ENCODE measurements at places on chromosomes 2 and 18.

DNA sequence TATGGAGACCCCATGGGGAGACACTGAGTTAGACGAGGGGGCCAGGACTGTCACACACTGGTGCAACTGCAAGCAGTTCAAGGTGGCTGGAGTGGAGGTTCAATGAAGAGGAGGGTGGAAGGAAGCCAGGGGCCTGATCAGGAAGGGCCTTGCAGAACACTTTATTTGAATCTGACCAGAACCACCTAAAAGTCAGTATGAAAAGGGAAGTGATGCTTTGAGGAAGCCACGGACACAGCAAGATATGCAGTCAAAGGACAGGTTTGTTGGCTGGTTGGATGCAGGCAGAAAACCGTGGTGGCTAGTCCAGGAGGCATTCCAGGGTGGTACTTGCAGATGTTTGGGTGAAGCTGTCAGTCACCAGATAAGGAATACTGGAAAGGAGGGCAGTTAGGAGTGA, 3.5 kb upstream of the FAM124B start:
- no peak overlapping the region for H3K27ac ChIP-seq
- H3K36me3 ChIP-seq, result no peaks in the 10 kb centered on the region

- H3K4me1 ChIP-seq, result peaks cover 38% of the 10 kb centered on the region
- H3K36me3 ChIP-seq, result no peaks in the 10 kb centered on the region
- H3K4me3 ChIP-seq, result no peak overlapping the region
- H3K27ac ChIP-seq, result peak overlapping the region; percentile 82
These were observed 52.6 kb downstream of the RHBDD1 start for GRCh38 chr2:226888378-226888965.

DNA sequence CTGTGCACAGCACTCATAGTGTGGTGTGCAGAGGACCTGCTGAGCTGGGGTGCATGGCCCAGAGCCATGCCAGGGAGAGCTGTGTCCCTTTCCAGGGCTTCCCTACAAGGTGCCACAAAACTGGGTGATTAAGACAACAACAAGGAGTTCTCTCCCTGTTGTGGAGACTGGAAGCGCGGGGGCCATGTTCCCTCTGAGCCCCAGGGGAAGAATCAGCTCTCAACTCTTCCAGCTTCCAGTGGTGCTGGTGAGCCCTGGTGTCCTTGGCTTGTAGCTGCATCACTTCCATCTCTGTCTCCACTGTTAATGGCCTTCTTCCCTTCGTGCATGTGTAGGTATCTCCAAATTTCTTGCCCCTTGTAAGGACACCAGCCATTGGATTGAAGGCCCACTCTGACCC, 73.3 kb downstream of the CABLES1 start:
- H3K4me3 ChIP-seq, result no peak overlapping the region
- H3K27ac ChIP-seq, result no peak overlapping the region

DNA sequence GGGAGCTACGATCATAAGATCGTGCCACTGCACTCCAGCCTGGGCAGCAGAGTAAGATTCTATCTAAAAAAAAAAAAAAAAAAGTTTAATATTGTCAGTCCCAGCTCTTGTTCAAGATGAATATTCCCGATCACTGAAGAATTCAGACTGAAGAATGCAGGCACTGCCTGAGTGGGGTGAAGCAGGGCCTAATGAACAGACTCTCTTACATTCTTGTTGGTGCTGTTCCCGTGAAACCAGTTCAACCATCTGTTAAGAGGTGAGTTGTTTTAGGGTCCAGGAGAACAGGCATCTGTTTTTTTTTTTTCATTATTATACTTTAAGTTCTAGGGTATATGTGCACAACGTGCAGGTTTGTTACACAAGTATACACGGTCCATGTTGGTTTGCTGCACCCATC, 17.1 kb upstream of the CAB39 start:
- no peaks in the 10 kb centered on the region for H3K36me3 ChIP-seq
- no peak overlapping the region for H3K4me3 ChIP-seq
- DNase-seq, result no peak
- H3K27ac ChIP-seq, result no peak overlapping the region
- no peaks in the 10 kb centered on the region for H3K27me3 ChIP-seq
- H3K4me1 ChIP-seq, result peaks cover 25% of the 10 kb centered on the region

DNA sequence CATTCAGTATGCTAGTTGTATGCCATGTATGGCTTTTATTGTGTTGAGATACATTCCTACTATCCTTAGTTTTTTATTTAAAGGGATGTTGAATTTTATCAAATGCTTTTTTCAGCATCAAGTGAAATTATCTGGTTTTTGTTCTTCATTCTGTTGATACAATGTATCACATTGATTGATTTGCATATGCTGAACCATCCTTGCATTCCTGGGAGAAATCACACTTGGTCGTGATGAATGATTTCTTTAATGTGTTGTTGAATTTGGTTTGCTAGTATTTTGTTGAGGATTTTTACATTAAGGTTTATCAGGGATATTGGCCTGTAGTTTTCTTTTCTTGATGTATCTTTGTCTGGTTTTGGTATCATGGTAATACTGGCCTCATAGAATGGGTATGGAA, 49.7 kb downstream of the CD28 start:
- H3K4me3 ChIP-seq, result no peak overlapping the region
- no peak for DNase-seq
- H3K36me3 ChIP-seq, result no peaks in the 10 kb centered on the region
- H3K4me1 ChIP-seq, result peaks cover 21% of the 10 kb centered on the region
- H3K27me3 ChIP-seq, result no peaks in the 10 kb centered on the region

- no peak for DNase-seq
- no peaks in the 10 kb centered on the region for H3K4me1 ChIP-seq
- H3K27ac ChIP-seq, result no peak overlapping the region
These were observed 460.6 kb upstream of the DSEL start for GRCh38 chr18:67977067-67977616.

DNA sequence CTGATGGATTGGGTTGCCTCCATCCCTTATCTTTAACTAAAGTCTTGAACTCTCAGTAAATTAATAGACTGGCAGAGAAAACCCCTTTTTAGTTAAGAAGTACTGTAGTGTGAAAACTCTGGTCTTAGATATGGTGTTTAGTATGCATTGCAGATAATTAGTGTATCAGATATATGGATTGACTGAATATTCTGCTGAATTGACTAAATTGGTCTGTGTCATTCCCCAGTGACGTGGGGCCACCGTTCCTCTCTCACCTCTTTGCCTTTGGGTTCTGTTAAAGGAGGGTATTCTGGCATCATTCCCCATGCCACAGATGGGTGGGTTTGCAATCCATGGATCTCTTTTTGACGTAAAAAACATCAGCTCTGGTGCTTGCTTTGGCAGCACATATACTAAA, 67.1 kb upstream of the XPO1 start:
- H3K36me3 ChIP-seq, result no peaks in the 10 kb centered on the region
- no peak for DNase-seq
- H3K27me3 ChIP-seq, result no peaks in the 10 kb centered on the region
- no peaks in the 10 kb centered on the region for H3K4me1 ChIP-seq
- H3K27ac ChIP-seq, result no peak overlapping the region

DNA sequence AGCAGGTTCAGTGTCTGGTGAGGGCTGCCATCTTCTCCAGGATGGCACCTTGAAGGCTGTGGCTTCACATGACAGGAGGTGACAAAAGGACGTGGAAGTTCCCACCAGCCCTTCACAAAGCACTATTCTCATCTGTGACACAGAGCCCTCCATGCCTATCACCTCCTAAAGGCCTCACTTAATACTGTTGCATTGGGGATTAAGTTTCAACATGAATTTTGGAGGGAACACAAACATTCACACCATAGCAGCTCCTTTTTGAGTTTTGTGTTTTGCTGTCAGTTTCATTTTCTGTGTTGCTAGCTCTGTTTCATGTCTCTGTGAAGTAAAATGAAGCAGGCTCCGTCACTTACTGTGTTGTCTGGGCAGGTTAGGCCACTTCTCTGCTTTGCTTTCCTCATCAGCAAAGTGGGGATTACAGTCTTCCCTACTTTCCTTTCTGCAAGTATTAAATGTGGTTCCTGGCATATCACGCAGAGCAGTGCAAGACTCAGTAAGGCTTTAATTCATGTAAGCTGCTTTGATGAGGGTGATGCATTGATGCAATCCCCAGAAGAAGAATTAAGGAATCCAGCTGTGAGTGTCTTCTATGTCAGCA, 31.6 kb downstream of the LIMS1 start:
- H3K27me3 ChIP-seq, result no peaks in the 10 kb centered on the region
- no peak for DNase-seq
- no peaks in the 10 kb centered on the region for H3K36me3 ChIP-seq

DNA sequence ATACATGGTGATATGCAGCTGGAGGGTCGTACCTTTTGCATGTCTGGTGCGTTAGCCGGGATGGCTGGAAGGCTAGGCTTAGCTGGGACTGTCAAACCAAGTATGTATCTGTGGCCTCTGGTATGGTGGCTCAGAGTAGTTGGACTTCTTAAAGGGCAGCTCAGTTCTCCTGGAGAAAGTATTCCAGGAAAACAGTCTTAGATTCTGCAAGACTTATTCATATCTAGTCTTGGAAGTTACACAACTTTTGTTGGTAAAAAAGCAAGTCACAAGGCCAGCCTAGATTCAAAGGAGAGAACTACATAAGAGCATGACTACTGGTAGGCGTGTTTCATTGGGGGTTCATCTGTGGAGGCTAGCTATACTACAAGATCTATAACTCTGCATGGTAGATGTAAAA, 45.5 kb downstream of the EML4 start:
- H3K36me3 ChIP-seq, result no peaks in the 10 kb centered on the region
- no peak overlapping the region for H3K27ac ChIP-seq
- H3K4me3 ChIP-seq, result no peak overlapping the region
- DNase-seq, result no peak

DNA sequence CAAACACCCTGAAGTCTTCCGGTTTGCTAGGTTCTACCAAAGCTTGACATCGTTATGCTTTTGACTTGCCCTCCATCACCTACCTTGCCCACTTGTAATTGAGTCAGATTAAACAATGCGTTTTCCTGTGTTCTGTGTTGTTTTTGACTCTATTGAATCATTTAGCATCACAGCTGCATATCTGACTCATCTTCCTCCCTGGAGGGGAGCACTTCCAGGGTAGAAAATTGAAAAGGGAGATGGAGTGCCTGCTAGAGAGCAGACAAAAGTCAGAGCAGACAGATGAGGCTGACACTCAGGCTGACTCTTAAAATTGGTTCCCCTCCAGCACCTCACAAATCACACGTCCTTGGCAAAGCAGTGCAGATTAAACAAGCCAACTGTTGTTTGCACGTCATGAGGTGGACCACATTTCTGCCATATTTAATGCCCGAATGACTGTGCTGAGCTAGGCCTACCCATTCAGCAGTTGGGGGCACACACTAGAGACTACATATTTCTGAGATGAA, 2.2 kb downstream of the MPP4 start:
- H3K4me3 ChIP-seq, result no peak overlapping the region
- no peaks in the 10 kb centered on the region for H3K27me3 ChIP-seq
- no peak for DNase-seq
- H3K36me3 ChIP-seq, result 0 out of 2 replicates have a peak, but pooled peaks cover 3% of the 10 kb centered on the region

GRCh38 chr2:216202626-216203250, 93.6 kb downstream of the XRCC5 start:
- no peak overlapping the region for H3K4me3 ChIP-seq
- no peak overlapping the region for H3K27ac ChIP-seq
- no peak for DNase-seq
- H3K4me1 ChIP-seq, result no peaks in the 10 kb centered on the region
- H3K36me3 ChIP-seq, result peaks cover 99% of the 10 kb centered on the region

DNA sequence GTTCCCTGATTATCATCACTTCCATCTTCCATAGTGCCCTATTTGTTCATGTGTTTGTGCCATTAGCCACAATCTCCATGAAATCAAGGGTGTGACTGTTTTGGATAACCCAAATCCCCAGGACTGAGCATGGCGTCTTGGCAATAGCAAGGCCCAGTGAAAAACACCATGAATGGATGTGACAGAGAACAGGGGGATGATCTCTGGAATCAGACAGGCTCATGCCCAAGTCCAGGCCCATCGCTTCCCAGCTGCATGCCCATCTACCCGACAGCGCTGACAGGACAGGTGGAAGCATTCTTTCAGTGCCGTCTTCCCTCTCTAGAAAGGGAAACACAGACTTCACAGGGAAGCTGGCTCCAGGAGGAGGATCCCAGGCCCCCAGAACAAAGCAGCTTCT, 50.0 kb downstream of the HDLBP start:
- H3K27ac ChIP-seq, result no peak overlapping the region
- DNase-seq, result no peak
- H3K27me3 ChIP-seq, result no peaks in the 10 kb centered on the region
- peaks cover 90% of the 10 kb centered on the region for H3K36me3 ChIP-seq
- no peak overlapping the region for H3K4me3 ChIP-seq

- no peaks in the 10 kb centered on the region for H3K27me3 ChIP-seq
- H3K4me3 ChIP-seq, result no peak overlapping the region
- no peak overlapping the region for H3K27ac ChIP-seq
- no peaks in the 10 kb centered on the region for H3K4me1 ChIP-seq
These were observed 24.5 kb downstream of the AQP4 start for GRCh38 chr18:26840965-26841364.

DNA sequence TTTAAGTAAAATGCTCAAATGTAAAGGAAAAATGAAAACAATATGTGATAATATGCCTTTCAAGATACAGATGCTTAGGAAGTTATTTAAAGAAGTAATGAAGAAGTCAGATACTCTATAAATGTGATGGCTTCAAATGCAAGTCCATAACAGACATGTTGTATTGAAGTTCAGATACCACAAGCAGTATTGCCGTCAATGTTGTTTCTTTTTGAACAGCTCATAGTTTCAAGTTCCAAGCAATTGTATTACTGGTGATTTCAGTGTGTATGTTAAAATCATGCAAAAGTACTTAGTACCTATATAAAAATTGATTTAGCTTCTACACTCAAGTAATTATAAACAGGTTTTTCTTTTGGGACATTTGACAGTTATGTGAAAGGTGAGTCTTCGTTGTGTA, 24.9 kb downstream of the KCMF1 start:
- DNase-seq, result no peak
- no peaks in the 10 kb centered on the region for H3K27me3 ChIP-seq
- H3K4me1 ChIP-seq, result peaks cover 8% of the 10 kb centered on the region
- H3K36me3 ChIP-seq, result peaks cover 8% of the 10 kb centered on the region
- no peak overlapping the region for H3K27ac ChIP-seq

GRCh38 chr2:236855866-236856847, 229.5 kb upstream of the COPS8 start:
- no peaks in the 10 kb centered on the region for H3K36me3 ChIP-seq
- H3K27ac ChIP-seq, result no peak overlapping the region
- no peaks in the 10 kb centered on the region for H3K4me1 ChIP-seq
- DNase-seq, result no peak

- H3K27ac ChIP-seq, result no peak overlapping the region
- no peak for DNase-seq
- H3K4me3 ChIP-seq, result no peak overlapping the region
- no peaks in the 10 kb centered on the region for H3K27me3 ChIP-seq
- peaks cover 27% of the 10 kb centered on the region for H3K4me1 ChIP-seq
- peaks cover 12% of the 10 kb centered on the region for H3K36me3 ChIP-seq
These were observed 11.5 kb downstream of the ATF2 start for GRCh38 chr2:175156534-175156933.

- no peaks in the 10 kb centered on the region for H3K36me3 ChIP-seq
- H3K27me3 ChIP-seq, result no peaks in the 10 kb centered on the region
- no peak for DNase-seq
- no peak overlapping the region for H3K4me3 ChIP-seq
- H3K27ac ChIP-seq, result no peak overlapping the region
These were observed 38.8 kb downstream of the CD226 start for GRCh38 chr18:69908838-69909237.

Data from RWPE2 (cell line).